Activated CD8-positive, alpha-beta memory T cell treated with anti-CD3 and anti-CD28 coated beads, Interleukin-2, amount 10 ng/mL, durations not matched to agents 7 days and 5 days (primary cell): ENCODE measurements at places on chromosomes 2 and 18. TPM values are rescaled to one million over a fixed set of nuclear protein-coding genes. Genes with fewer than 3 reads are reported as not detected.

- no peak overlapping the region for H3K4me3 ChIP-seq
- H3K27me3 ChIP-seq = no peaks in the 10 kb centered on the region
These were observed 678.0 kb downstream of the RNF144A start for GRCh38 chr2:7595206-7595605.

- DNase-seq = no peak
- H3K27ac ChIP-seq = no peak overlapping the region
- no peaks in the 10 kb centered on the region for H3K27me3 ChIP-seq
- H3K36me3 ChIP-seq = no peaks in the 10 kb centered on the region
- no peaks in the 10 kb centered on the region for H3K4me1 ChIP-seq
These were observed 61.2 kb downstream of the CTNNA2 start for GRCh38 chr2:79573895-79574674.

POTEE gene
- 0.32 TPM for total RNA-seq

GRCh38 chr2:102872388-102872787, 110.6 kb downstream of the TMEM182 start:
- no peaks in the 10 kb centered on the region for H3K36me3 ChIP-seq
- no peak for DNase-seq
- H3K4me3 ChIP-seq = no peak overlapping the region
- H3K27me3 ChIP-seq = no peaks in the 10 kb centered on the region
- H3K27ac ChIP-seq = no peak overlapping the region
- no peaks in the 10 kb centered on the region for H3K4me1 ChIP-seq

SMARCAL1 gene
- total RNA-seq = 29.6 TPM

- no peak overlapping the region for H3K4me3 ChIP-seq
- DNase-seq = no peak
- no peaks in the 10 kb centered on the region for H3K4me1 ChIP-seq
These were observed 764.6 kb upstream of the PKDCC start for GRCh38 chr2:41283079-41283775.

DNA sequence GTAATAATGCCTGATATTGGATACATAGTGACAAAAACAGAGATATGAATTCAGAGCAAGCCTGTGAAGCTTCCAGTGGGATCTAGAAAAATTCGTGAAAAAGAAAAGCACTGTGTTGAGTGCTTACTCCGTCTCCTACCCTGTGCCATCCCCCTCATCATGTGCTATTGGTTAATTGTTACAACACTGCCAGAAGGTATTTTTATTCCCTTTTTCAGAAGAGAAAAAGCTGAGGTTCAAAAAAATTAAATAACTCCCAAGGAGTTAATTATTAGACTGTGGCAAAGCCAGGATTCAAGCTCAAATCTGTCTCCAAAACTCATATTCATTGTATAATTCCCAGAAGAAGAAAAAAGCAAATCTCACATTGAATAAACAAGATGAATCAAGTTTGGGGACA, 735.5 kb upstream of the ACVR2A start:
- no peak overlapping the region for H3K27ac ChIP-seq
- no peak for DNase-seq
- H3K4me1 ChIP-seq = no peaks in the 10 kb centered on the region
- no peaks in the 10 kb centered on the region for H3K36me3 ChIP-seq
- H3K4me3 ChIP-seq = no peak overlapping the region
